ENCODE measurements at places on chromosomes 7 and 10. TPM values are rescaled to one million over a fixed set of nuclear protein-coding genes. Genes with fewer than 3 reads are reported as not detected.

DNA sequence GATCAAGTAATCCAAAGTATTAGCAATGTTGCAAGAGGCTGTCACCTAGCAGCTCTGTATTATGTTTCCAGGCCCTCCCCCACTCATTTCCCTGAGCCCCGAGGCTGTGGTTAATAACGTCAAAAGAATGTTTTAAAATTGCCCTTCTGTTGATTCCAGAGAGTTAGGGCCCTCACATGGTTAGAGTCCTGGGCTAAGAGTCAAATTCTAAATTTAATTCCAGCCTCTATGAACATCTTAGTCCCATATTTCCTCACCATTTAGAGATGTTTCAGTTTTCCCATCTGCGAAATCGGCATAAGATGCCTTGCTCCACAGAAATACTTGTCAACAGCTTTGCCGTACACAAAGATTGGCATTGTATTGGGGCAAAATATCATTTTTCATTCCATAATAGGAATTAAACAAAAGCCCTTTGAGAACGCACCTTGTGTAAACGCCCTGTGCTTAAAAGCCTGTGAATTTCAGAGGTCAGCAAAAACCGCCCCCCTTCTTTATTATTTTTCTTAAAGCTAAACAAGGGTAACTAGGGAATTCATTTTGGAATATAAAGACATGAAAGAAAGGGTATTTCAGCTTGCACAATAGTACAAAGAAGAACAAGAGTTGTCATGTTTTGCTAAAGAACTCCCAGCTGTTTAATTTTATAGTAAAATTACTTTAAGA lies 135.8 kb downstream of the ARID5B start:
- H3K4me1 ChIP-seq: peaks cover 72% of the 10 kb centered on the region
- no peak overlapping the region for H3K4me3 ChIP-seq
- DNase-seq: no peak
- no peaks in the 10 kb centered on the region for H3K27me3 ChIP-seq
- H3K27ac ChIP-seq: peak overlapping the region; percentile 57

VPS37D gene
- total RNA-seq: 0.40 TPM

- no peaks in the 10 kb centered on the region for H3K36me3 ChIP-seq
- H3K27me3 ChIP-seq: no peaks in the 10 kb centered on the region
- H3K27ac ChIP-seq: no peak overlapping the region
Measured at GRCh38 chr10:65550761-65551160, 1375.1 kb upstream of the LRRTM3 start.

DNA sequence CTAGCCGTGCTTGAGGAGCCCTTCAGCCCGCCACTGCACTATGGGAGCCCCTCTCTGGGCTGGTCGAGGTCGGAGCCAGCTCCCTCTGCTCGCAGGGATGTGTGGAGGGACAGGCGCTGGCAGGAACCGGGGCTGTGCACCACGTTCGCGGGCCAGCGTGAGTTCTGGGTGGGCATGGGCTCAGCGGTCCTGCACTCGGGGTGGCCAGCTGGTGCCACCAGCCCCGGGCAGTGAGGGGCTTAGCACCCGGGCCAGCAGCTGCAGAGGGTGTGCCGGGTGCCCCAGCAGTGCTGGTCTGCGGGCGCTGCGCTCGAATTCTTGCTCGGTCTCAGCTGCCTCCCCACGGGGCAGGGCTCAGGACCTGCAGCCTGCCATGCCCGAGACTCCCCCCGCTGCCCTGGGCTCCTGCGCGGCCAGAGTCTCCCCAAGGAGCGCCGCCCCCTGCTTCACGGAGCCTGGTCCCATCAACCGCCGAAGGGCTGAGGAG lies 90.8 kb upstream of the NRG3 start:
- H3K36me3 ChIP-seq: no peaks in the 10 kb centered on the region
- H3K4me3 ChIP-seq: no peak overlapping the region
- no peak for DNase-seq
- no peak overlapping the region for H3K27ac ChIP-seq

DNA sequence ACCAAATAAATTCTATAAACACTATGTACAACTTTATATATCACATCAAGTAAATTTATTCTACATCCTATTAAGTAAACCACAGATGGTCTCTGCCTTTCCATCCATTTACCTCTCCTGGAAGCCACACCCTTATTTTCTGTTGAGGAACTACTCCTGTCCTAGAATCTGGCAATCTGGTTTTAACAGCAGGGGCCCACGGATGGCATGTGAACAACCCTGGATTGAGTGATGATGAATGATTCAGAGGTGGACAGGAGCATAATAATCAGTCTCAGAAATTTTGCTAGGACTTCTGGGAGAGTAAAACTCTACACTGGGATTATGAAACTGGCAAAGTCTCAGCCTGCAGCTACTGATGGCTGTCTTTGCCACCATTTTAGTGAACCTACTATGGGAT lies 54.1 kb downstream of the CDK6 start:
- H3K36me3 ChIP-seq: peaks cover 44% of the 10 kb centered on the region
- H3K4me3 ChIP-seq: no peak overlapping the region
- H3K27me3 ChIP-seq: no peaks in the 10 kb centered on the region
- DNase-seq: no peak

FANK1 gene
- total RNA-seq: 0.63 TPM

DNA sequence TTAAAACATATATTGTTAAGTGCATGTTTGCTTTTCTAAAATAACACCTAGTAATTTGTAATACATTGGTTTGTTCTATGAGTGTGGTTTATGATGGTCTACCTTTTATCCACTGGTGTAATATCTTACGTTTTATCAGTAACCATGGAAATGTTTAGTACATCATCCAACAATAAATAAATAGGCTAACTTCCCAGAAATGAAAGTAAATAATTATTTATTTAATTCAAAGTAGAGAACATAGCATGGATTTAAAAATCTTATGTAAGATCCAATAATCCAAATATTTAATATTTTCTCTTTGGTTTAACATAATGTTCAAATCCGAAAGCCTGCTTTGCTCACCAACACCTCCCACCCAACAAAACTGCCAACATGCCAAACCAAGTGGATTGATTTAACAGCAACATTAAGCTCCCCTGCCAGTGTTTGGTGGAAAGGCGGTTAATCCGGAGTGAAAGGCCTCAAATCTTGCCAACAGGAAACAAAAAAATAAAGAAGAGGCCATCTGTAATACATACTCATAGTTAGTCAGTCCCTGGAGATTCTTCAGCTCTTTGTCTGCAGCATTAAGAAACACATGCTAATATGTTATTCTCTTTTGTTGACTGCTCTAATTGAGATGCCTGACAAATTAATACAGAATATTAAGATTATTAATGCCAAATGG lies 897.8 kb downstream of the CNTNAP2 start:
- no peaks in the 10 kb centered on the region for H3K27me3 ChIP-seq
- no peaks in the 10 kb centered on the region for H3K36me3 ChIP-seq
- H3K4me3 ChIP-seq: no peak overlapping the region
- no peak for DNase-seq
- H3K4me1 ChIP-seq: no peaks in the 10 kb centered on the region
- no peak overlapping the region for H3K27ac ChIP-seq

CYP2C18 gene
- total RNA-seq: not detected

GRCh38 chr10:43707770-43708169 lies 59.1 kb upstream of the ZNF32 start:
- no peak overlapping the region for H3K27ac ChIP-seq
- peaks cover 4% of the 10 kb centered on the region for H3K27me3 ChIP-seq
- no peaks in the 10 kb centered on the region for H3K36me3 ChIP-seq
- H3K4me1 ChIP-seq: no peaks in the 10 kb centered on the region
- no peak overlapping the region for H3K4me3 ChIP-seq

DNA sequence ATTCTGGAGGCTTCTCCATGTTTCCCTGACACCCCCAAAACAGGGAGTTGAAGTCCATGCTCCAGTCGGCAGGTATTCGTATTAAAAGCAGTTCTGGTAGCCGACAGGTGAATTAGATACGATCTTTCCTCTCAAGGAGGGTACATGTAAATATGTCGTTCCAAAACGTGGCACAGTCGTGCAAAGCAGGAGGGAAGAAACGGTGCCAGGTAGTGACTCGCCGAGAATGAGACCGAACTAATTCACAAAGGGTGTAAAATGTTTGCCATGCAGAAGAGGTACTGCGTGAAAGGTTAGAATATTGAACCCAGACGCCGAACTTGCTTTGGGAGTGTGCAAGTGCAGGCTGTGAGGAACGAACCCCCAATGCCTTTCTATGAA lies 483 bp downstream of the EDRF1 start:
- peaks cover 36% of the 10 kb centered on the region for H3K4me1 ChIP-seq
- no peaks in the 10 kb centered on the region for H3K27me3 ChIP-seq
- H3K4me3 ChIP-seq: peak overlapping the region; percentile 93
- H3K36me3 ChIP-seq: peaks cover 36% of the 10 kb centered on the region

DNA sequence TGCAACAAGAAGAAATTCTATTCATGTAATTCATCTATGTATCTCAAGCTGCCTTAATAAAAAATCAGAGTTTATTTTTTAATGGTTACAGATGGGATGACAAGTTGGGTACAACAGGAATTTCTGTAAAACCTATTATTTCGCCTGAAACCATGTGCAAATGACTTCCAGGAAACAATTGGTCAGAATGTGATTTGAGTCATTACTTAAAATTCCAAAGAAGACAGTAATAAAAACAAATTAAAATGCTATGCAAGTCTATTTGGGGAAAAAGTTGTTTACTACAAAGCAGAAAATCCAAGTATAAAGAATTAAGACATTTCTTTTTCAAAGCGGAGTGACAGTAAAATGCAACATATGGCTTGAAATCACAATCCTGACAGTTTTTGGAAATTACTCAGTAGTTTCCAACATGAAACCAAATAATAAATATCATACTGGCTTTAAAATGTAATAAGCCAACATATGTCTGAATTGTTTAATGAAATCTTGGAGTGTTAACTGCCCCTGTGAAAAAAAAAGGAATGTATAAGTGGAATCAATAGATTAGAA lies 41.5 kb upstream of the SEMA3C start:
- no peak overlapping the region for H3K4me3 ChIP-seq
- no peaks in the 10 kb centered on the region for H3K4me1 ChIP-seq
- DNase-seq: no peak
- H3K27me3 ChIP-seq: no peaks in the 10 kb centered on the region
- H3K27ac ChIP-seq: no peak overlapping the region

- no peaks in the 10 kb centered on the region for H3K4me1 ChIP-seq
- H3K4me3 ChIP-seq: no peak overlapping the region
- DNase-seq: no peak
- no peaks in the 10 kb centered on the region for H3K36me3 ChIP-seq
- H3K27me3 ChIP-seq: peaks cover 6% of the 10 kb centered on the region
Measured at GRCh38 chr10:78894841-78895195, 173.9 kb upstream of the ZMIZ1 start.

DNA sequence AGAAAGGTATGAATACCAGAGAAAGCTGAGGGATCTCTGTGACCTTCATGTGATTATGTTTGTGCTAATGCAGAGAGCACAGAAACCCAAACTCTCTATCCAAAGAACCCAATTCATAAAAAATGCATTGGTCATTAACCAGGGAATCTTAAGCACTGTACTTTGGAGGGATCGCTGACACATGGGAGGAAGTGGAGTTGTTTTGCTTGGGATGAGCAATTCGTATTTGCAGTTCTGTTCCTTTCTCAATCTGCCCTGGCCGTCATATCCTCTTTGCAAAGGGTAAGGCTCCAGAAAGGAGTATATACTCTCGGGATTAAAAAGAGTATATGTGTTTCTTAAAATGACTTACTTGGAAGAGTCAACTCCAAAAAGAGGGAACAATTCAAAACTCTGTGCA lies 221.3 kb downstream of the POU6F2 start:
- no peaks in the 10 kb centered on the region for H3K36me3 ChIP-seq
- H3K27me3 ChIP-seq: no peaks in the 10 kb centered on the region
- no peak overlapping the region for H3K4me3 ChIP-seq

HDAC9 gene
- 0.65 TPM for total RNA-seq

CPA2 gene
- total RNA-seq: not detected

DNA sequence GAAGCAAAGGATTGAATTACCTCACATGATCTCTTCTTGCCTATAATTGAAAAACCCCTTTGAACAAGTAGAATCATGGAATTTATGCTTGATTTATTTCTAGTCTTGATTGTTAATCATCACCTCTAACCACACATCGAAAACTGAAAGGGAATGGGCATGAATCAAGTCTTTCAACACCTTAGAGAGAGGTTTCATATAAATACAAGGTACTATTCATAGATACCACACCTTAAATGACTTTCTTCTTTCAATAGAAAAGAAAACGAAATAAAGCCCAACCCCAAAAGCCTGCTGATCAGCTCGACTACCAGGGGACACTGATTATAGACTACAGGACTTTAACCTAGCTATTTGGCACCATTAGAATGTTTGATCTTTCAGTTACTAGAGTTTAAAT lies 128.6 kb upstream of the PTPRZ1 start:
- DNase-seq: no peak
- no peak overlapping the region for H3K4me3 ChIP-seq
- no peak overlapping the region for H3K27ac ChIP-seq

RASSF4 gene
- total RNA-seq: 0.50 TPM

DNA sequence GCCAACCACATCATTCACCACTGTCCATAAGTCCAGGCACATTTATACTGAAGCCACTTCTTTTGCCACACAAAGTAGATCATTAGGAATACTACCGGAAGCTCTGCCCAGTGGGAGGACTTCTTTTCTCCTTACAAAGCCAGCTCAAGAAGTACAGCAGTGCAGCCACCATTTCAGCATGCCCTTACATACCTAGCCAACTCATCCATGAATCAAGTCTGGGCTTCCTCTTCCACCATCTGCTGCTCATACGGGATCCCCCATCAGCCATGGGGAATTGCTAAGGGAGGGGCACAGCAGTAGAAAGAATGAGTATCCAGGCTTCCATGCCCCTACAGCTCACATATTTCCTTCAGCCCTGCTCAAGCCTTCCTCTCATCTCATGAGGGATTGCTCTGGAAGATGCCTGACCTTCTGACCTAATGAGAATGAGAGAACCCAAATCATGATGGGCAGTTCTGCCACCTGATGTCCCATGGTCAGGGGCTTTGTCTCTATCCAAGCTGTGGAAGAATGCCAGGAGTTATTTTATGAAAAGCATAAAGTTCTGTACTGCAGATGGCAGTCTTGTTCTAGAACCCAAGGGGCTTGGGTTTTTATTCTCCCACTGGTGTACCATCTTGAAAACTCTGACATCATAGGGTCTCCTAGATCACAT lies 39.5 kb downstream of the ACSM6 start:
- H3K27ac ChIP-seq: no peak overlapping the region
- peaks cover 8% of the 10 kb centered on the region for H3K27me3 ChIP-seq
- peaks cover 29% of the 10 kb centered on the region for H3K36me3 ChIP-seq
- no peak for DNase-seq
- no peak overlapping the region for H3K4me3 ChIP-seq

TRUB1 gene
- total RNA-seq: 14.9 TPM

ANKRD61 gene
- 0.20 TPM for total RNA-seq

DNA sequence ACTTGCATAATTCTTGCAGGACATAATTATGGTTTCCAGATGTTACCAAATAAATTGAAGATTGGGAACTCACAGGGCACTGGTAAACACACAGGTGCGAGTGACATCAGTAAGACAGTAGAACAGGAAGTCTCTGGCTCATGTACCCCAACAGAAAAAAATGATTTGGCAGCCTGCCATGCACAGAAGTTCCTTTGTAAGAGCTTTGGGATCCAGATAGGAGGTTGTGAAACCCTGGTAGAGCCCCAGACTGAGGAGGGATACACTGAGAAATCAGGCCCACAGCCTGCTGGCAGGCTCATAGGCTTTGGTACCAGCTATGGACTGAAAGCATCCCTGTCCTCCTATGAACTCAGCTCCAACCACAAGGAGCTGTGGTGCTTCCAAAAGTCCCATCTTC lies 118.0 kb downstream of the COBL start:
- H3K27ac ChIP-seq: no peak overlapping the region
- no peak for DNase-seq
- H3K27me3 ChIP-seq: peaks cover 27% of the 10 kb centered on the region
- H3K4me3 ChIP-seq: no peak overlapping the region
- no peaks in the 10 kb centered on the region for H3K4me1 ChIP-seq

- H3K27me3 ChIP-seq: no peaks in the 10 kb centered on the region
- DNase-seq: peak; percentile 47
- peak overlapping the region; percentile 6 for H3K4me3 ChIP-seq
- H3K27ac ChIP-seq: peak overlapping the region; percentile 73
- H3K4me1 ChIP-seq: peaks cover 22% of the 10 kb centered on the region
Measured at GRCh38 chr10:132551093-132551807, 13.7 kb downstream of the INPP5A start.

RELN gene
- not detected for total RNA-seq
